ENCODE measurements at places on chromosomes 12 and 14.
A peak's percentile ranks its signal among the peaks of the same experiment; 100 is the strongest.

- peak; percentile 96 for DNase-seq
These were observed at the start of gene MAX for GRCh38 chr14:65102441-65103149. Gene MAX (minus strand): TSS chr14:65102517. CDS start chr14:65102339, 178 bp downstream.

GRCh38 chr12:107670999-107671643, 14.5 kb upstream of the PWP1 start:
- DNase-seq = peak; percentile 72

GRCh38 chr12:49587174-49587908, 18.1 kb downstream of the FAM186B start:
- no peak for DNase-seq

- no peak for DNase-seq
These were observed 74.8 kb downstream of the HECTD4 start for GRCh38 chr12:112307317-112308011.

- DNase-seq = no peak
These were observed 233.8 kb downstream of the SSPN start for GRCh38 chr12:26429070-26429691.

- no peak for DNase-seq
These were observed 39.0 kb downstream of the CHST11 start for GRCh38 chr12:104495786-104496185.

GRCh38 chr14:106518054-106518943, 991.9 kb downstream of the TMEM121 start:
- no peak for DNase-seq

GRCh38 chr12:117590999-117591398, 229.6 kb upstream of the NOS1 start:
- no peak for DNase-seq

- DNase-seq = no peak
These were observed 244.3 kb upstream of the NOVA1 start for GRCh38 chr14:26841920-26842741.

DNA sequence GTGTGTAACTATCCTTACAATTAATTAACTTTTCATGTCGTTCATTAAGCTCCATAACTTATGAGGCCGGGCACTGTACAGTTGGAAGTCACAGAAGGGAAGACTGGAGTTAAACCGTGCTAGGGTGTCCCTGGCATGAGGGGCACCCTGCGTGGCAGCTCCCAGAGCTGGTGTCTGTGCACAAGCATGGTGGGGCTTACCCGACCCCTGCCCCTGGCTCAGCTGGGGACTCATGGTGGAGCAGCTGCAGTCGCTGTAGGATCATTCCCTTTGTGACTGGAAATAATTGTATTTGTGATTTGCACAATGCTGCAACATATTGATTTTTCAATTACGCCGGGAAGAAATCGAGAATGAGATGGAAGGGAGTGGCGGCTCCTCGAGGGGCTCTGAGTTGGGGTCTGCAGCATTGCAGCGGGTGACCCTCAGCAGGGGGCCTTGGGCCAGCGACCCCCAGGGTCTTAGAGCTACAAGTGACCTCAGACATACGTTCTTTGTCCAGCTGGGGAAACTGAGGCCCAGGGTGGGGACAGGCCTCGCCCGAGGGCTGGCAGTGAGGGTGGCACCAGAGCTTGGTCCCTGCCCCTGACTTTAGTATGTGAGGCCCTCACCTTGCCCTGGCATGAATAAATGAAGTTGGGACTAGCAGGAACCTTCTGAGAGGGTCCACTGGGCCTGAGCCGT, 125.4 kb downstream of the KIF26A start:
- DNase-seq = peak; percentile 8

- DNase-seq = no peak
These were observed 11.2 kb upstream of the MAGOHB start for GRCh38 chr12:10624605-10625004.

- DNase-seq = no peak
These were observed 47.5 kb downstream of the NT5DC3 start for GRCh38 chr12:103793512-103794045.

DNA sequence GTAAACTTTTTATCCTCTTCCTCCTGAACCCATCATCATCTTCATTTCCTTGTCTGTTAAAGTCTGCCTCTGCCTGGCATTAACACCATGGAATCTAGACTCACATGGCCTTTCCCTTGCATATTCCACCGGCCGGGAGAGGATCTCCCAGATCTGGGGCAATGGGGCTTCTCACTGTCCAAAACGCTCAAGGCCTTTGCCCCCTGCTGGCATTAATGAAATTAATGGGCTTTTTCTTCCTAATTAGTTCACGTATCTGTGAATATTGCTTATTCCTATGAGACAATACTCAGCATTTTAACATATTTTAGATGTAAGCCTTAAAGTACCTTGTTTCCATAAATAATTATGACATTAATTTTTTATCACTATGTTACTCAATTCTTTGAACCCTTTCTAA, 42.9 kb upstream of the CAPRIN2 start:
- no peak for DNase-seq

- DNase-seq = peak; percentile 48
These were observed at the start of gene ETV6 for GRCh38 chr12:11649413-11650285. Gene ETV6 (plus strand): TSS chr12:11649674. CDS start chr12:11650128, 454 bp downstream.

GRCh38 chr14:61240206-61240605, 40.9 kb downstream of the TMEM30B start:
- no peak for DNase-seq

- no peak for DNase-seq
These were observed 36.0 kb downstream of the GPHN start for GRCh38 chr14:66543996-66544395.

DNA sequence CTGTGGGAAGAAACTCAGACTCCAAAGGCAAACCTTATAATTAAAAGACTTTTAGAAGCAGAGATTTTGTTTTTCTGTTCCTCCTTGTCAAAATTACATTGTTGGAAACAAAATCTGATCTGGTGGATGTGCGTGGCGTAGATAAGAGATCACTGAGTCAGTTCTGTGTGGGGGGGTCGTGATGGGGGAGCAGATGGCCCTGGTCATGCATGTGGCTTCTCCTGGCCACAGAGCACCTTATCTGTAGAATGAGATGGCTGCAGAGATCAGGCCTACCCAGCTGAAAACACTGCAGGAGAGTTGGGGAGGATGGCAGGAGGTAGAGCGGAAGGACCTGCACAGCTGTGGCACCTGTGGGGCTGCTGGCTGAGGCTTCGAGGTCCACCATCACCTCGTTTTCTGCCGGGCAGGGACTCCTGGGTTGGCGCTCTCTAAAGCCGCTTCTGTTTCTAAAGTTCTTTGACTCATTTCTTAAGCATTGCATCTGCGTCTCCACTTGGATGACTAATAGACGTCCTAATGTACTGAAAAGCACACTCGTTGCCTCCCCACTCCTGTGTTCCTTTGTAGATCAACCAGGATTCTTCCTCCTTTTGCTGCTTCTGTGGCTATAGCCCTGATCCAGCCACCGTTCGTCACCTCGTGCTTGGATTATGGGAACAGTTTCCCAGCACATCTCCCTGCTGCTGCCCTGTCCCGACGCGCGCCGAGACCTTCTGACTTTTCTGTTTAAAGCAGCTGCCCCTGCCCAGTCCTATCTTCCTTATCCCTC, 93.4 kb downstream of the TSPAN9 start:
- no peak for DNase-seq

- DNase-seq = no peak
These were observed 8.5 kb downstream of the BTG1 start for GRCh38 chr12:92136965-92137721.

DNA sequence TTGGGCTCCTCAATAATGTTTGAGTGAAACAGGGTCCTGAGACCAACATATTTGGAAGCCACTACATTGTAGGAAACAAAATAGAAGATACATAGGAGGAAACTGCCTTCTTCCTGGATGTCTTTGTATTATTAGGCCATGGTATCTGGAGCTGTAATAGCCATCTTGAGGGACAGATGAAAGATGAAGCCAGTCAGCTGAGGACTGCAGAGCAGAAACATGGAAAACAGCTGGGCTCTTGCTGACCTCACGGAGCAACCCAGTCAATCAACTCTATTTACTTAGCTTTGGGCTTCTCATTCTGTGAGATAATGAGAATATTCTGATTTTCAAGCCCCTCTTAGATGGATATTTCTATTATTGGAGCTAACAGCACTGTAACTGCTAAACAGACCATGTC, 962.4 kb downstream of the BCL11B start:
- DNase-seq = no peak

DNA sequence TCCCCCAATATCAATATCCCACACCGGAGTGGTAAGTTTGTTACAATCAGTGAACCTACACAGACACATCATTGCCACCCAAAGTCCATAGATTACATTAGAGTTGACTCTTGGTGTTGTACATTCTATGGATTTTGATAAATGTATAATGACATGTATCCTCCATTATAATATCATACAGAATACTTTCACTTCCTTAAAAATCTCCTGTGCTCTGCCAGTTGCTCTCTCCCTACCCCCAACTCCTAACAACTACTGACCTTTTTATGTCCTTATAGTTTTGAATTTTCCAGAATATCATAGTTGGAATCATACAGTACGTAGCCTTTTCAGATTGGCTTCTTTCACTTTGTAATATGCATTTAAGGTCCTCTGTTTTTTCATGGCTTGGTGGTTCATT, 48.4 kb downstream of the SLC4A8 start:
- no peak for DNase-seq

DNA sequence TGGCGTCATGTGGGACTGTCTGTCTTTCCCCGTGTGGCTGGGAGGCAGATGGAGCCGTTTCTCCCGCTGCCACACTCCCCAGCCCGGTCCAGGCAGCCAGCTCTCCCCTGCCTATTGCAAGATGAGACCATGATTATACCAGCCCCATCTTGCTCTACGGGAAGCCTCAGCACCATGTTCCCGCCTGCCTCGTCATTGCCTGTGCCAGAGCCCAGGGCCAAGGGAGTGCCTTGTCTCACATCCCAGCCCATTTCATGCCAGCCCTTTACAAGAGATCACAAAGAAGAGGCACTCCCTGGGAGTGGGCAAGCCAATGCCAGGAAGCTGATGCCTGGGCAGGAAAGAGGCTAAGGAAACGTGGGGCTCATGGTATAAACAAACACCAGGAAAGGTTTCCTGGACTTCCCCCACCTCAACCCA, 23.9 kb downstream of the GPR68 start:
- no peak for DNase-seq

DNA sequence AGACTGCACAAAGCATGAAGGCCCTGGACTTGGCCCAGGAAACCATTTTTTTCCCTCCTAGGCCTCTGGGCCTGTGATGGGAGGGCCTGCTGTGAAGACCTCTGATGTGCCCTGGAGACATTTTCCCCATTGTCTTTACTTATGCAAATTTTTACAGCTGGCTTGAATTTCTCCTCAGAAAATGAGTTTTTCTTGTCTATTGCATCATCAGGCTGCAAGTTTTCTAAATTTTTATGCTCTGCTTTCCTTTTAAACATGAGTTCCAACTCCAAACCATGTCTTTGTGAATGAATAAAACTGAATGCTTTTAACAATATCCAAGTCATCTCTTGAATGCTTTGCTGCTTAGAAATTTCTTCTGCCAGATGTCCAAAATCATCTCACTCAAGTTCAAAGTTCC, 43.7 kb upstream of the TRHDE start:
- DNase-seq = no peak

DNA sequence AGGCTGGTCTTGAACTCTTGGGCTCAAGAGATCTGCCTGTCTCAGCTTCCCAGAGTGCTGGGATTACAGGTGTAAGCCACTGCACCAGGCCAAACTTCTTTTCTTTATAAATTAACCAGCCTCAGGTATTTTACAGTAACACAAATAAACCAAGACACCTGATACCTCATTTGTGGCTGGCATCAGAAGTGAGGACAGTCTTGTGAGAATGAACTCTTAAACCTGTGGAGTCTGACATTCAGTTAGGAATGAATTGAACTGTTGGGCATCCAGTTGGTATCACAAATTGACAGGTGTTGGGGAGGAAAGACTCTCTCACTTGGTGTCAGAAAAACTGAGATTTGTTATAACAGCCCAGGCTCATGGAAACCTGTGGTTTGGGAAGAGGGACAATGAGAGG, 120.5 kb downstream of the DENND5B start:
- DNase-seq = no peak

DNA sequence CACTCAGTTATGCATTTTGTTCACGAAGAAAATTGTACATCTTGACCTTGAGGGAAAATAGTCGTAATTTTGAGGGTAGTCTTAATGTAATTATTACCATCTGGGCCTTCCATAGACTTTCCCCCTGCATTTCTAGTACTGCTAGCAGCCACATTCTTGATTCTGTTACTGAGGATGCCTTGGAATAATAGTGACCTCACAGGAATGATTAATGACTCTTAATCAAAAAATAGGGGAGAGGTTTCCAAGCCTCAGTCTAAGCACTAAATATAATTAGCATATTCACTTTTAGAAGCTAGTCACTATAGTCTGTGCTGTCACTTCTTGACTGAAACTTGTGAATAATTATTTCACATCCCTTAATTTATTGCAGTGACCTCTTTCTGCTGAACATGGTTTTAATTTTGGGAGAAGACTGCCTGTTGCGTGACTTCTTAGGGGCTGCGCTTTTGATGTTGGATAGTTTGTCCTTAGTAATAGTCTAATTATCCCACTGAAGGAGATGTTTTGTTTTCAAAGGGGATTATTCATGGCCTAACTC, 400.5 kb downstream of the ADAMTS20 start:
- no peak for DNase-seq

DNA sequence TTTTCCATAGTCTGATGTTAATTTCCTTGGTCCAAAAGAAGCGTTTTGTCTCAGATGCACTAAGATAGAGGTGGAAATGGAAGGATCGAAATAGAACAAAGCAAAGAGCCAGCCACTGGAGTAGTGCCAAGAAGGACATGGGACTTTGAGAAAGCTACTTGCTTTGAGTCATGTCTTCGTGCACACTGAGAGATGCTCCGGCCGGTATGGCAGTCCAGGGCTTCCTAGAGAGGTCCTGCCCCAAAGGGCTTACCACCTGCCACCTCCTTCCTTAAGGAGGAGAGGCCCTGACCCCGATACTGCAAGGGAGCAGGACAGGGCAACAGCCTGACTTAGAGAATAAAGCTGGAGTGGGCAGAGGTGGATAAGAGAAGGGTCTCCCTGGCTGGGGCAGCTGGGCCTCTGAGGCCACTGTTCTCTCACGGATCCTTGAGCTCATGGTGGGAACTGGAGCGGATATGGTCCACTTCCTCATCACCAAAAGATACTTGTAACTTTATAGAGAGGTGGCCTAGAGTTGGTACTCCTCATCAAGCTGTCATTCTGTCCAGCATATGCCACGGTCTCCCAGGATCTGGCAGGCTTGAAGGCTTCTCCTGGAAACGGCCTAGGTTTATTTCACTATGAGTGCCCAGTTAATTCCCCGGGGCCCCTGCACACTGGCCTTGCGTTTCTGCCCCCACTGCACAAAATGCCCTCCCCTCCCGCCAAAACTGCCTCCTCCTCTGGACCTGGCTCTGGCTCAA, 57.4 kb downstream of the FOXN3 start:
- DNase-seq = no peak

DNA sequence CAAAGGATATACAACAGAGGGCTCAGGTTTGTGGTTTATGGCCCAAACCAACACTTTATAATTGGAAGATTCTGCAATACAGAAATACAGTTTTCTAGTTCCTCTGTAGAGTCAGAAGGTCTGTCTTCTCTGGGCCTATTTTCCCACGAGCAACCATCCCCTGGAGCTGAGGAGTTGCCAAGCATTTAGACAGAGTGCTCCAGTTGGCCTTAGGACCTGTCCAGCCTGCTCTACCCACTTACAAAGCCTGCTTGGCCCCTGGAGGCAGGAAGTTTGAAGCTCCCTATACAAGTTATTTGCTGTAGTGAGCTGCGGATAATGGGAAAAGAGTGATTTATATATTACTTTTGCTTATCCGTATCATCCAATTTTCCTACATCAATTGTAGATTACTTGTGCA, 60.8 kb upstream of the HSPB8 start:
- DNase-seq = no peak

Measured in WTC11 (cell line).